ENCODE measurements at places on chromosomes 3 and 15. TPM values are rescaled to one million over a fixed set of nuclear protein-coding genes. Genes with fewer than 3 reads are reported as not detected.

DNA sequence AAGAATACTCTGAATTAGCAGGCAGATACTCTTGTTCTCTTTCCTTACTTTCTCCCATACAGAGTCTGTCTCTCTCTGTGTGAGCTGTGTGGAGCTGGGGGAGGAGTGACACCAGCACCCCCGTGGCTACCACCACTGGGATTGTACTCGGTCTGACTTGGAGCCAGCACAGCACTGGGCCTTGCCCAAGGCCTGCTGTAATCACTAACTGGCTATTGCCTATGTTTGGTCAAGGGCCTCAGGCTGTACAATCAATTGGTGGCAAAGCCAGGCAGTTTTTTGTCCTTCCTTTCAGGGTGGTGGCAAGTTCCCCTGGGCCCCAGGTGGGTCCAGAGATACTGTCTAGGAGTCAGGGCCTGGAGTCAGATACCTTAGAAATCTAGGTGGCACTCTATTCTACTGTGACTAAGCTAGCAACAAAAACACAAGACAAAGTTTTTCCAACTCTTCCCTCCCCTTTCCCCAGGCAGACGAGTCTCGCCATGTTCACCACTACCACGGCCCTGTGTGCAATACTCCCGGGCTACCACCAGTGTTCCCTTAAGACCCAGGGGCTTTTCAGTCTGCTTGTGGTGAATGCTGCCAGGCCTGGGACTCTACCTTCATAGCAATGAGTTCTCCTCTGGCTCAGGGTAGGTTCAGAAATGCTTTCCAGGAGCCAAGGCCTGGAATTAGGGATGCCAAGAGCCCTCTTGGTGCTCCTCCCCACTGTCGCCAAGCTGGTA is 151.8 kb downstream of the KCNAB1 start:
- no peak for DNase-seq

DNA sequence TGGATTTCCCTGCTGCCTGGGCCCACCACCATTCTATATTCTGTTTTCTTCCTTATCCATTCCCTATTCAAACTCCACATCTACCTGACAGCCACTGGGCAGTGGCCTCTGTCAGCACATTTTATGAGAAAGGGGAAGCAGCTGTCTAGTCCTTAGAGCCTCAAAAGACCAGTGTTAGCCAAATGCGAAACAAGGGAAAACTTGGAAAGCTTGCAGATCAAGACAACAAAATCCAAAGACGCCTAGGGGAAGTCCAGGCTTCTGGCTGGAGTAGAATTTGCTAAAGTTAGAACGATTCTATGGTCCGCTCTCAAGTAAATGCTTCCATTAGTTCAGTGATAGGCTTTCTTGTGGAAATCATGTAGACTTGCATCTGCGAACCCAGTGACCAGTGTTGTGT is 39.4 kb upstream of the CHST2 start:
- no peak for DNase-seq

DNA sequence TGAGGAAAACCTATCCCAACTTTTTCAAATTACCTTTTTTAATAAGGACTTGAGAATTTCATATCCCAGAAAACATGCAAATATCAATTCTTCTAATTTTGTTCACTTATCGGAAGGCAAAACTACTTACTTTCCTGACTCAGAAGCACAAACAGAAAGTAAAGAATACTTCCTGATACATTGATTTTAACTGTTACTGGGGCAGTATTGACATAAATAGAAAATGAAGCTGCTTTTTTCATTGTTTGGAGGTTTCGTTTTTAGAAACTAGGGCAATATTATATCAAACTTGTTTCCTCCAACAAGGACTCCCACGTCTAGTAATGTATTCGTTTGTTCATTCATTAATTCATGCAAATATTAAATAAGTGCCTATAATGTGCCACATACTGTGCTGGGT is 19.1 kb downstream of the PAQR9 start:
- DNase-seq = no peak

DNA sequence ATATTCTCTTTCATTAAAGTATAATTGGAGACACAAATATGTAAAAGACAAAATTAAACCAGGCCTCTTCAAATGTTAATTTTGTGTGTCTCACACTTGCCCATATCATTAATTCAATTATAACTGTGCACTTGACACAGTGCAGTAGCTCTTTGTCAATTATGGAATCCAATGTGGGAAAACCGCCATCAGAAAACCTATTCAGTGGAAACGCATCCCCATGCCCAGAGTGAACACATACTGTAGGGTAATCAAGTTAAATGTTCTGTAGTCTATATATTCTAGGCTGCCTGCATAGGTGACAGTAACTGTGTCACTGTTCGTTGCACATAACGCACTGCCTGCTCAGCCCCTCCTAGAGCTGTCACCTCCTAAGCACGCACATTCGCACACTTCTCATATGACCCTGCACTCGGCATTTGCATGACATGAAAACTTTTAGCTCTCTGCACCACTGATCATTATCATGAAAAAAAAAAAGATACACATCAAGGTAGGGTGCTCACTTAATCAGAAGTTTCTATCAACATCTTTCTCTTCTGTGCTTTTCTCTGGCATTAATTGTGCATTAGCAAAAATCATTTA is 63.2 kb downstream of the MEIS2 start:
- no peak for DNase-seq

- no peak for DNase-seq
Measured at GRCh38 chr15:91887921-91888373, 34.4 kb downstream of the SLCO3A1 start.

DNA sequence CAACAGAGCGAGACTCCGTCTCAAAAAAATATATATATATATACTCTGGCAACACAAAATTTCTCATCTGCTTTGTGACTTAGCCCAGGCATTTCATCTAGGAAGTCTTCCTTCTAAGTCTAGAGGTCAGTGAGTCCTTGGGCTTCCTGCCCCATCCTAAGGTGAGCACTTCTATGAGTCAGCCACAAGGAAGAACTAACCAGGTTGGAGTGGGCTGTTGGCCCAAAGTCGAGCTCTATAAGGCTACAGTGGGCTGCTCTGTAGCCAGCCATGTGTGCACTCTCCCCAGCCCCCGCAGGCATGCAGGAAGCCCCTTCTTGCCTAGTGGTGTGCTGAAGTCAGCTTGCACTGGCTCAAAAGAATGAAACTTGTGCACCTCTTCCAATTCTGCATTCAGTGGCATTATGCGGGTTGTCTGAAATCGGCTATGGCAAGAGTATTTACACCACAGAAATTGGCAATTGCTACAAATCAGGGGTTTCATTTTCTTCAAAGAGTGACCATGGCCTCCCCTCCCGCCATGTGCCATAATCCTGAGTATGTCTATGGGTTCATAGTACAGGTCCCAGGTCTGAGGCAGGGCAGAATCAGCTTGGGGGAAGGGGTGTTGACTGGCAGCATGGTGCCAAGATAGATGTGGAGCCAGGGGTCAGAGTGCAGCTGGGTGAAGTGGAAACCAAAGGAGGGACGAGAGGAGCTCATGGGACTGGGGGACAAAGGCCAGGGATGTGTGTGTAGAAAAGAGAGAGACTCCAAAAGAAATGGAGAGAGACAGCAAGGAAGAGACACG is 22.0 kb upstream of the LOXL1 start:
- no peak for DNase-seq

DNA sequence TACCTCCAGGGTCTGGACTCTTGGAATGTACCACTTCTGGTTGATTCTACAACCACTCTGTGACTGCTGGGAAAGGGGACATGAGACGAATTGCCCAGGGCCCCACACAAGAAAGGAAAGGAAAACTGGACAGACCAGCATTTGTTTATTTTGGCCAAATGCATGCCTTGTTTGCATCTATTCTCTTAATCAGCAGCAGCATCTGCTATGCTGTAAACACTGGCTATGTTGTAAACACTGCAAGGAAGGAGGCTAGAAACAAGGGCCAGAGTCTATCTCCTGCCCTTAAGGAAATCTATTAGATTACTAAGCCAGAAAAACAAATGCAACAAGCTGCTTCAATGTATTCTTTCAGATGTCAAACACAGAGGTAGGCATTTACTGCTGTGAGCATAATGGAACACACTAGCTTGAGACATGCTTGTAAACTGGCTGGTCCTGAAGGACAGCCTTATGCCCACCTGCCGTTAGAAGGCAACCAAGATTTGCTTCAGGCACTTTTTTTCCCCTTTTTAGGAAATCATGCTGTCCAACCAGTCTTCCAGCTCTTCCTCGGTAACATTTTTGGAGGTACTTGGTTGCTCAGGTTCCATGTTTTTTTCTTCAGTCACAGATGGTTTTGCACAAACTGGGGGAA is 102.1 kb upstream of the CHRM5 start:
- no peak for DNase-seq

GRCh38 chr3:101665851-101666250 is 11.1 kb downstream of the ZBTB11 start:
- no peak for DNase-seq

GRCh38 chr3:17367171-17367570 is 375.3 kb downstream of the TBC1D5 start:
- DNase-seq = no peak

GRCh38 chr3:192917028-192917403 is 640 bp downstream of the MB21D2 start:
- DNase-seq = peak; percentile 63

DNA sequence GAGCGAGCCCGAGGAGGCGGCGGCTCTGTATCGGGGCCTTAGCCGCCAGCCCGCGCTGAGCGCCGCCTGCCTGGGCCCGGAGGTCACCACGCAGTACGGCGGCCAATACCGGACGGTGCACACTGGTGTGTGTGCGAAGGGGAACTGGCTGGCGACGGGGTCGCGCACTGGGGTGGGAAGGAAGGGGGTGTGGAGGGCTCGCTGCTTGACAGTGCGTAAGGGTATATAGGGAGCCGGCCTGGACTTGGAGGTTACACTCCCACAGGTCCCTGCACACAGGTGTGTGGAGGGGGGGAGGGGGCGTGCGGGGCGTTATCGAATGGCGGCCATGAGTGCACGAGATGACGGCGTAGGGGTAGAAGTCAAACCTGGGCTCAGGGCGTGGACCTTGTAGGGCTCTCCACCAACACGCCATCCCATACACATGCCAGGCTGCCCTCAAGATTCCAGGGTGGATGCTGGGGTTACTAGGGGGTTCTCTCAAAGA is 389 bp downstream of the APEH start:
- no peak for DNase-seq

- DNase-seq = no peak
Measured at GRCh38 chr3:183464480-183464879, 36.1 kb upstream of the MCF2L2 start.

DNA sequence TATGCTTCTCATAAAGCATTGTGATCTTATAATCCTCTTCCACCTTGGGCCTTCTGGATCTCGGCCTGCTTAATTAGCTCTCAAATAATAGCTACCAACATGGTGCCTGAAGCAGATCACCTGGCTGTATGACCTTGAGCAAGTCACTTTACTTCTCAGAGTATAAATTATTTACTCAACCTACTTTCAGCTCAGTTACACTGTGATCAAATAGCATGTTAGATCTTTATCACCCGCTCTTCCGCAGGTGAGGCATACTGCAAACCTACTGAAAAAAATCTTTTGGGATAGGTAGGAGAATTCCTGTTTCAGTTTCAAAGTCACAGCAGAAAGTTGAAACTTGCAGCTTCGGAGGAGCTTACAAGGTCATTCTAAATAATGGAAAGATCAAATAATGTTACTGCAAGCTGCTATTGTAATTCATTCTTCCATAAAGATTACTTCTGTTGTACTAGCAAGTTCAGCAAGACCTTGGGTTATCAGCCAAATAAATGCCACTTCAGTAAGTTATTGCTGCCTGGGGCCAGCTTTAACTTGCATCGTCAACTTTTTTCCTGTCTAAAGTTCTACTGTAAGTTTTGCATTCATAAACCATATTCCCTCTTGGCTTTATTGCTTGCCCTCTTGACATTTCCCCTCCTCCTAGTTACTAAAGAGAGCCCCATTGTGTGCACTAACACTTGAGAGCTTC is 268.4 kb upstream of the ATP11B start:
- DNase-seq = no peak

- peak; percentile 81 for DNase-seq
Measured at GRCh38 chr3:126654571-126655383, at the start of gene TXNRD3. Gene TXNRD3, minus strand, starts transcription at chr3:126655124.

The SEC62 gene
- total RNA-seq = 62.1 TPM

The CRBN gene
- total RNA-seq = 23.0 TPM

The SETD5 gene
- 149 TPM for total RNA-seq

The DPP8 gene
- 24.5 TPM for total RNA-seq

The PRICKLE2 gene
- total RNA-seq = 9.6 TPM

The TIPARP gene
- total RNA-seq = 50.0 TPM

The FSIP1 gene
- total RNA-seq = 2.2 TPM

The ETV5 gene
- total RNA-seq = 93.0 TPM
